Astrocyte (in vitro differentiated cells and primary cell): ENCODE measurements at places on chromosomes 11 and 22.
A peak's percentile ranks its signal among the peaks of the same experiment; 100 is the strongest.

DNA sequence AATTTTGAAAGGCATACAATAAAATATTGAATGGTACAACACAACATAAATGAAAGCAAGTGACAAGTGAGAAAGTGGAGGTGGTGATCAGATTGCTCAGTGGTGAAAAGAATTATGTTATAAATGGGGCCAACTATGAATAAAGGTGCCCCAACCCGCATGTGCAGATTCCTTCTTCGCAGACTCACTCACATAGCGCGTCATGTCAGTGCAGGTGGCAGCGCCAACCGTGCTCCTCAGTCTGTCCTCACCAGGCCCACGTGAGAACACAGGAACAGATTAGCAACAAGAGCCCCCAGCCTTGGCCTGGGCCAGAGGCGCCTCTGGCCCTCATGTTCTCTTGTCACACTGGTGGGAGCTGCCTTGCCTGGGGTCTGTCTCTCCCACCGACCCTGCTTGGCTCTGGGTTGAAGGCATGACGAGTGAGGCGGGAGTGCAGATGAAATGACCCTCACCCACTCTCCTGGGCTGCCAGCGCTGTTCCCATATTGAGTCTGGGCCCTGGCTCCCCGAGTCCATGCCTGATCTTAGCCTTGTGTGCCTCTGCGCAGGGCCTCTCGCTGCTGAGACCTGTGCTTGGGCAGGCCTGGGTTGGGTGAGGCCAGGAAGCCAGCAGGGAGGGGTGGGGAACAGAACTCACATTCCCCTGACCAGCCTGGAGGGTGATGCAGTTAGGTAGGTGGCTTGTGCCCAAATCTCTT, 6.4 kb downstream of the ATG16L2 start:
- DNase-seq, result no peak

DNA sequence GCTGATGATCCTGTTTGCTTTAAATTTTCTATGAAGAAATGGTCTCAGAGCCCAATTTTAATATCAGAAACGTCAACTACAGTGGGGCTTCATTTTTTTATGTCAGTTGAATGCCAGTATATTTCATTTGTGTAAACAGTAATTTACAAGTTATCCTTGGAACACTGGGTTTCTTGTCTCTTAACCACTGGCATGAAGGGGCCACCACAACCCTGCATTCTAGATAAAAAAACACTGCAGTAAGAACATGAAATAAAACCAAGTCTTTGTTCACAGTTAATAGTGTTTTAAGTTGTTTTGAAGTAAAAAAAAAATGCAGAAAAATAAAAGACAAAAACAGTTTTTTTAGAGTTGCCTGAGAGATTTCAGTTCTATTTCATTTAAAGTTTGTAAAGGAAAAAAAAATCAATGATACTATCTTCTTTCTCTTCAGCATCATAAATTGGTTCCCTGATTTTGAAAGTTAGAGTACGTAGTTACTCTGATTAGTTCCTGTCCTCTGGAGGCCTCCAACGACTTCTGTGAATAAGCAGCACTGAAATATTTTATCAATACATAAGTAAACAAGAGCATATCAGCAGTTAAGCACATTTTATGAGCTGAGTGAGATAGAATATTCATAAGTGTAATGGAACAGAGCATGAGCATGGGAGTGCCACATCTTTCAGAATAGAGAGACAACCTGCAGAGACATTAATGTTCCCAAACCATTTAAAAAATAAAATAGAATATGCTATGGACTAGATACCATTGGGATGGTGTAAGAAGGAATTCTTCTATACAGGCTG, 7.8 kb upstream of the DDI1 start:
- peak; percentile 42 for DNase-seq

GRCh38 chr22:42356533-42356932, 75.7 kb downstream of the NFAM1 start:
- no peak for DNase-seq

DNA sequence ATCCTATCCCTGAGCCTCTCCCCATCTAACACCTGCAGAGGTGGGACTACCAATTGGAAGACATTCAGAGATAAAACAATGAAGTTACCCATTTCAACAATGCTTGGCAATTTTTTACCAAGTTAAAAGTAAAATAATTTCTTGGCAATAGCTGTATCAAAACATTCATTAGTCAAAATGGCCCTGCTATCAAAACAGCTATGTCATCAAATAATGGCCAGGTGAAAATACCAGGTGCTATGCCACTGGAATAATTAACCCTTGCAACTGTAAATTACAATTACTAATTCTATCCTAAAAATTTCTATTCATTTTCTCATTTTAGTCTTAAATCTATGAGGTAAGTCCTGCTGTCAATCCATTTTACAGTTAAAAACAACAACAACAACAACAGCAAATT, 43.3 kb downstream of the NOX4 start:
- DNase-seq, result no peak

GRCh38 chr11:44760477-44760872, 33.7 kb downstream of the TSPAN18 start:
- DNase-seq, result no peak

GRCh38 chr11:94934362-94934761, 39.0 kb downstream of the CWC15 start:
- DNase-seq, result peak; percentile 54

DNA sequence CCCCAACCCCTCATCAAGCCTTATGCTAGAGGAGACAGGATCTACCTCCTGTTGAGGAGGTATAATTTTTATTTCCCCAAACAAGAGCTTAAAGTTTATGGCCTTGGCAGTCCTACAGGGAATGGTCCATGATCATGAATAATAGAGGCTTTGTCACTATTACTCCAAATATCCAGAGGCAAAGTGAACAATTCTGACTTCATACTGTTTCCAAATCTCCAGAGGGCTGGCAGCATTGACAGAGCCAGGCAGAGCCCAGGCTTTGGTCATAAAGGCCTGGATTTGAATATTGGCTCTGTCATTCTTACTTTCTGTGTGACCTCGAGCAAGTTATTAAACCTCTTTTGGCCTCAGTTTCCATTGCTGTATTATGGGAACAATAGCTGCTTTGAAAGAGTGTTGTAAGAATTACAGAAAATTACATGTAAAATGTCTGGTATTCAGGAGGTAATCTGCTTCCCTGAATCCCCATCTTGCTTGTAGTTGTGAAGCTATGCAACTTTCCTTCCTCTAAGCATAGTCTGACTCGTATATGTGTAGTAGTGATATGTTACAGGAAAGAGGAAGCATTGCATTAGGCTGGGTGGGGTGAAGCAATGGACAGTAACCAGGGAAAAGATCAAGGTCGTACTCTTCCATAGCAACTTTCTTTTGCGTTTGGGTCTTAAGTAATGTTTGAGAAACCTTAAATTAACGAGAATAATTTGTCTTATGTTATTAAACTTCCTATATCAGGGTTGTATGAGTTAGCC, 88.8 kb downstream of the CD44 start:
- no peak for DNase-seq

DNA sequence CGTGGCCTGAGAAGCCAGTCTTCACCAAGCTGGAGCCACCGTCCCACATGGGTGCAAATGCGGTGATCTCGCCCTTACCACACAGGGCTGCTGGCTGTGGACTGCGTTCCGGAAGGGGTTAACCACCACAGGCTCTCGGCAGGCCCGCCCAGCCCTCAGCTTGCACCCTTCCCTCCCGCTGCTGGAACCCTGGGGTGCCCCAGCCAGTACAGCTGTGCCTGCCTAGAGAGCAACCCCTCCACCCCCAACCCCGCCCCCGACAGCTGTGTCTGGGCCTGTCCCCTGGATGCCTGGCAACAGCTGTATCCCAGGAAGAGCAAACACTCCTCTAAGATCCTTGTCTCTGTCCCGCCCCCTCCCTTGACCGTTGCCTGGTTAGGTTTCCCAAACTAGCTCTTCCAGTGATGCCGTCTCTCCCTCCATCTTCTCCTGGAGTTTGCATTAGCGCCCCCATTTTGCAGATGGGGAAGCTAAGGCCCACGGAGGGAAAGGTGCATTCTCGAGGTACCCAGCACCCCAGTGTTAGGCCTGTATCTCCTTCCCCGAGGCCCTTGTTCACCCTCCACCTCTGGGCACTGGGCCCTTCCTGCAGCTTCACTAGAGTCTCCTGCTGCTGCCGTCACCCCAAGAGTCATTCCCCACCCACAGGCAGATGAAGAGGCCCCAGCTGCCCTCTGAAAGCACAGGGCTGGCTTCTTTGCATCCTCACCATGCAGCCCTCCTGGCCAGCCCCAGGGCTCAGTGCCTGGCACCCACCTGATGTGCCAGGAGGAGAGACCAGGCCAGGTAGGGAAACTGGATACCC, 12.6 kb upstream of the COX8A start:
- DNase-seq, result no peak

GRCh38 chr11:83115026-83115425, 41.9 kb upstream of the PCF11 start:
- DNase-seq, result no peak

- DNase-seq, result no peak
Observed at GRCh38 chr11:126628790-126629621, 273.5 kb downstream of the ST3GAL4 start.

GRCh38 chr11:15123849-15124248, 9.1 kb downstream of the INSC start:
- DNase-seq, result peak; percentile 83

- DNase-seq, result no peak
Observed at GRCh38 chr11:132346558-132347148, 976.2 kb downstream of the NTM start.

DNA sequence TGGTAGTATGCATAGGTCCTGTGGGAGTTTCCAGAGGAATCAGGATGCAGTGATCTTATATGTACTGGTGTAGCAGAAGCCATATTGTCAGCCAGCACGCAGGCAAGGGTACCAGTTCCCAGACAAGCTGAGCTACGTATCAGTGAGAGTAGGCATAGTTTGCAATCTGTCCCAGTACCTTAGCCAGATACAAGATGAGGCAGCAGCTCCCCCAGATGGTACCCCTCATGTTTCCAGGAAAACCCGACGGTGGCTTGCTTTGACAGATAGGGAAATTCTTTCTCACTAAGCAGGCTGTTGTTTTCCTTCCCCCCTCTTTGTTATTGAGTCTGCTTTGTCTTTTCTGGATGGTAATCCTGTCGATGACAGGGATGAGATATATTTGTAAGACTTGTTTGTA, 109.7 kb upstream of the RRM1 start:
- DNase-seq, result no peak

- peak; percentile 91 for DNase-seq
Observed at GRCh38 chr11:35029979-35030682, 108.8 kb upstream of the CD44 start.

- no peak for DNase-seq
Observed at GRCh38 chr11:112584672-112585071, 324.0 kb upstream of the PLET1 start.

DNA sequence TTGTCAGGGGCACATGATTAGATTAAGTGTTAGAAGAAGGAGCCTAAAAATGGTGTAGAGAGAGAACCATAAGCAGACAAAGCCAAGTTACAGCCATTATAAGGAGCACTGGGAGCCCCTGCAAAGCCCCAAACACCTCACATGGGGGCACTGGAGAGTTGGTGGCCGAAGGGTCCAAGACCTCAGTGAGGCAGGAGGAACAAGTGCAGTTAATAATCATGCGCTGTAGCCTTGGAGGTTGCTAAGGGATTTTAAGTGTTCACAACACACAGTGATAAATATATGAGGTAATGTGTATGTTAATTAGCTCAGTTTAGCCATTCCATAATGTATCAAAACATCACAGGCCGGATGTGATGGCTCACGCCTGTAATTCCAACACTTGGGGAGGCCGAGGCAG, 54.4 kb upstream of the JAM3 start:
- no peak for DNase-seq

DNA sequence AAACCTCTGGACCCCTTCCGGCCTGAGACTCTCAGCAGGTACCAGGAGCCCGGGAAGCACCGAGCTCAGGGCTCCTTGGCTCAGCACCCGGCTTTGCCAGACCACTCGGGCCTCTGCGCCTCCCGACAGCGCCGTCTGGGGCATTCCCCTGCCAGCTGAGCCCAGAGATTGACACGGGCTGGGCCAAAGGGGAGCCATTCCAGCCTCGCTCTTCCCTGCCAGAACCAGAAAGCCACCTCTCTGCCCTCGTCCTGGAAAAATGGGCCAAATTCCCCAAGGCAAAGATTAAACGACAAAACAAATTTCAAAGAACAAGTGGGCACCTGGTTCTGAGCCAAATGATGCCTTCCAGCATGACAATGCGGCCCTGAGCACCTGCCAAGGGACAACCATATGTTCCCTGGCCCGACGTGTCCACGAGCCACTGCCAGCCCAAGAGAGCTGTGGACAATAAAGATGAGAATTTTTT, 59.3 kb downstream of the CELSR1 start:
- no peak for DNase-seq

- DNase-seq, result no peak
Observed at GRCh38 chr11:3904228-3904627, 48.8 kb downstream of the STIM1 start.

GRCh38 chr22:21014726-21015465, at the start of gene P2RX6:
Gene P2RX6, plus strand, starts transcription at chr22:21015165. Its CDS starts 10 bp downstream, at chr22:21015175.
- peak; percentile 16 for DNase-seq

GRCh38 chr11:83122050-83122449, 34.9 kb upstream of the PCF11 start:
- DNase-seq, result no peak

DNA sequence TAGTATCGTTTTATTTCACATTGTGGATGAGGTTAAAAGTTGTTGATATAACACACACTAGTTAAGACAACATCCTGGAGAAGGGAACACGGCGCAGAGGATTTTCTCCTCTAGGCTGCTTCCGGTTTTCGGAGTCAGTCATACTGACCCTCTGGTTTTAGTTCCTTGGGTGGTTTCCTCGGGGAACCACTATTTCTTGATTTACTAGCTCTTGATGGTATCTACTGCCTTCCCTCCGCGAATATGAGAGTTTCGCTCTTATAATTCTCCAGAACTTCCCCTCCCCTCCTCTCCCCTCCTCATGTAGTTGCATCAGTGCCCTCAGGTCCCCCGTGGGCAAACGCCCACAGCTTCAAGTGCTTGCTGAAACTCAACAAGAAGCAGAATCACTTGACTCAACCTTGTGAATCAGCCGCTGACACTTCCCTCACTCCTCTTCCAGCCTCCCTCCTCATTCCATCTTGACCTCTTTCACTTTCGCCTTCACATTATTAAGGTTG, 15.9 kb upstream of the APOBEC3A start:
- DNase-seq, result no peak

DNA sequence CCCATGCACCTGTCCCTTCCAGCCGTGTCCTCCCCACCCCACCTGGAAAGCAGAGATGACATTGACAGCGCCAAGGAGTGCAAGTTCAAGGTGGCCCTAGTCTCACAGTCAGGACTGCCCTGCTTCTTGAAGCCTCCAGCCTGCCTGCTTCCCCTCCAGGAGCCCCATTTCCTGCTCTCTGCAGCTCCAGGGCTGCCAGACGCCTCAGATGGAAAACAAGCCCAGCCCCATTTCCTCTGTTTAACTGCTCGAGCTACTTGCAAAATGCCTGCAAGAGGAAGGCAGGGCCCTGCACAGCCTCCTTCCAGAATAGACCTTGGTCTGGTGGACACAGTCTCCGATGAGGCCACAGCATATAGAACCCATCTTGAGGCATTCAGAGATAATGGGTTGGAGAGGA, 5.0 kb upstream of the DGKZ start:
- DNase-seq, result no peak
